ENCODE measurements at places on chromosomes 5 and 9. TPM values are rescaled to one million over a fixed set of nuclear protein-coding genes. Genes with fewer than 3 reads are reported as not detected.

GRCh38 chr9:128552153-128552743, at the start of gene SPTAN1:
SPTAN1 (plus strand) TSS chr9:128552587; CDS start chr9:128566741, 14,154 bp downstream.
- no peak within 1 kb of the TSS for H3K4me3 ChIP-seq
- peaks cover 36% of the 10 kb centered on the region for H3K4me1 ChIP-seq
- no peaks in the 10 kb centered on the region for H3K27me3 ChIP-seq
- no peaks in the 10 kb centered on the region for H3K36me3 ChIP-seq

GRCh38 chr5:41402845-41403244, 107.6 kb downstream of the PLCXD3 start:
- no peaks in the 10 kb centered on the region for H3K36me3 ChIP-seq
- H3K4me1 ChIP-seq = no peaks in the 10 kb centered on the region
- H3K4me3 ChIP-seq = no peak overlapping the region
- no peak for DNase-seq
- no peaks in the 10 kb centered on the region for H3K27me3 ChIP-seq
- H3K27ac ChIP-seq = no peak overlapping the region

- peaks cover 90% of the 10 kb centered on the region for H3K27me3 ChIP-seq
- no peak overlapping the region for H3K4me3 ChIP-seq
- no peaks in the 10 kb centered on the region for H3K36me3 ChIP-seq
- no peak for DNase-seq
- no peaks in the 10 kb centered on the region for H3K4me1 ChIP-seq
Measured at GRCh38 chr5:174731214-174732035, 7.0 kb downstream of the MSX2 start.

DNA sequence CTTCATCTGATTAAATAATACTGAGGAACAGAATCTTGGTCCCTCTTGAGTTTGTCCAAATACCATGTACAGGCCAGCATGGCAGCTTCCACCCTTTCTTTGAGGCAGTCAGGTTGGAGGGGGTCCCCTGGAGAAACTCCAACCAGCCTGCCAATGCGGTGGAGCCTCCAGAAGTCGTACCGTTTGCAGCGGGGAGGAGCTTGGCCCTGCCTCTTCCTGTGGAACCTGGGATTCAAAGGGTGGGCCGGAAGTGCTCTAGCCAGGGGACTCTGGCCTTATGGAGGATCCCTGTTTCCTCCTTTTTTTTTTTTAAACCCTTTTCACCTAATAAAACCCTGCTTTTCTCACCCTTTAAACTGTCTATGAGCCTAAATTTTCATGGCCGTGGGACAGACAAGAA, 216.3 kb upstream of the ZNF608 start:
- no peak overlapping the region for H3K4me3 ChIP-seq
- H3K27ac ChIP-seq = no peak overlapping the region
- no peaks in the 10 kb centered on the region for H3K36me3 ChIP-seq
- no peaks in the 10 kb centered on the region for H3K27me3 ChIP-seq
- no peaks in the 10 kb centered on the region for H3K4me1 ChIP-seq

The NMUR2 gene
- total RNA-seq = not detected

The SURF4 gene
- 240 TPM for total RNA-seq

The PCDHA3 gene
- not detected for total RNA-seq

The DEPDC1B gene
- total RNA-seq = 20.5 TPM
